ENCODE measurements at places on chromosomes 1 and 21. TPM values are rescaled to one million over a fixed set of nuclear protein-coding genes. Genes with fewer than 3 reads are reported as not detected.

FCRL3 gene
- total RNA-seq: not detected

VANGL2 gene
- total RNA-seq: 106 TPM

ANXA9 gene
- not detected for total RNA-seq

TMEM200B gene
- total RNA-seq: 3.8 TPM

CRYBG2 gene
- total RNA-seq: 6.3 TPM

FCGR3B gene
- total RNA-seq: not detected

NUF2 gene
- total RNA-seq: 48.4 TPM

FAM43B gene
- 0.75 TPM for total RNA-seq

AGL gene
- total RNA-seq: 13.8 TPM

TLR5 gene
- total RNA-seq: 0.30 TPM

TMEM201 gene
- total RNA-seq: 41.4 TPM

CACNA1S gene
- total RNA-seq: 0.07 TPM

NPHS2 gene
- total RNA-seq: not detected

SFN gene
- 0.30 TPM for total RNA-seq

CELA3B gene
- total RNA-seq: not detected

MARCKSL1 gene
- total RNA-seq: 952 TPM

TESK2 gene
- 1.8 TPM for total RNA-seq

KLHL12 gene
- 30.6 TPM for total RNA-seq

PGBD5 gene
- total RNA-seq: 19.7 TPM

MPZL1 gene
- 113 TPM for total RNA-seq

AVPR1B gene
- total RNA-seq: not detected

PPFIA4 gene
- 5.0 TPM for total RNA-seq

CR2 gene
- total RNA-seq: not detected

CAPN8 gene
- not detected for total RNA-seq

DIO1 gene
- total RNA-seq: not detected

FAM20B gene
- 39.7 TPM for total RNA-seq

AKR7A3 gene
- total RNA-seq: 2.0 TPM

NTMT2 gene
- not detected for total RNA-seq

CLCA2 gene
- total RNA-seq: not detected

LYPD8 gene
- not detected for total RNA-seq

NRDC gene
- 158 TPM for total RNA-seq

TNFAIP8L2 gene
- not detected for total RNA-seq

PCP4L1 gene
- total RNA-seq: 0.20 TPM

HSF2BP gene
- total RNA-seq: 2.5 TPM

RNASEL gene
- total RNA-seq: 3.4 TPM

FRRS1 gene
- total RNA-seq: 9.3 TPM

RAB42 gene
- total RNA-seq: 2.8 TPM

TMOD4 gene
- total RNA-seq: 2.7 TPM

ARV1 gene
- 19.5 TPM for total RNA-seq

All from neural crest cell (in vitro differentiated cells).